Caudate nucleus (tissue), 63 donors: ENCODE measurements at places on chromosomes 6 and 20.

DNA sequence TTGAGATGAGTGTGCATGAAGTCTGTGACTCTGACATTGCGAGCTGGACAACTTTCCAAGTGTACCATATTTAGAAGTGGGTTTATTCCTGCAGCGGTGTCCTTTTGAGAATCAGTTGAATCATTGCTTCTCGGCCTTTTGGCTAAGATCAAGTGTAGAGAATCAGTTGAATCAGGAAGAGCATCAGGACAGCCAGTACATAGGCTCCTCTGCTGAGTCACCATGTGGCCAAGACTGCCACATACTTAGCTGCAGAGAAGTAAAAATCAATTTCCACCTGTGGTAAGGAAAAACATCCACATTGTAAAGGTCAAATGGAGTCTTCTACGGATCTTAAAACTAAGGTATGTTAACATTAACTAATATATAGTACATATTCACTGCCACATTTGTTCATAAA is 428.4 kb upstream of the MARCKS start:
- no peak for DNase-seq

- no peak for DNase-seq
Observed at GRCh38 chr6:67345946-67346345, 1289.1 kb upstream of the ADGRB3 start.

DNA sequence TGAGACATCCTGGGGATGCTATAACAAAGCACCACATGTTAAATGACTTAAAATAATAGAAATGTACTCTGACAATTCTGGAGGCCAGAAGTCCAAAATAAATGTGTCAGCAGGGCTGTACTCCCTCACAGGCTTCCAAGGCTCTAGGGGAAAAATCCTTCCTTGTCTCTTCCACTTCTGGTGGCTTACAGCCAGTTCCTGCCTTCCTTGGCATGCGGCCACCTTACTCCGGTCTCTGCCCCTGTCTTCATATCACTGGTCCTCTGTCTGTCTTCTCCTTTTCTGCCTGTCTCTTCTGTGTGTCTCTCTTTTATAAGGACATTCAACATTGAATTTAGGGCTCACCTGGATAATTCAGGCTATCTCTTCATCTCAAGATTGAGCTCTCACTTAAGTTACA is 155.3 kb upstream of the SYNCRIP start:
- DNase-seq, result no peak

- DNase-seq, result no peak
Observed at GRCh38 chr20:15937179-15937578, 636.1 kb downstream of the KIF16B start.

DNA sequence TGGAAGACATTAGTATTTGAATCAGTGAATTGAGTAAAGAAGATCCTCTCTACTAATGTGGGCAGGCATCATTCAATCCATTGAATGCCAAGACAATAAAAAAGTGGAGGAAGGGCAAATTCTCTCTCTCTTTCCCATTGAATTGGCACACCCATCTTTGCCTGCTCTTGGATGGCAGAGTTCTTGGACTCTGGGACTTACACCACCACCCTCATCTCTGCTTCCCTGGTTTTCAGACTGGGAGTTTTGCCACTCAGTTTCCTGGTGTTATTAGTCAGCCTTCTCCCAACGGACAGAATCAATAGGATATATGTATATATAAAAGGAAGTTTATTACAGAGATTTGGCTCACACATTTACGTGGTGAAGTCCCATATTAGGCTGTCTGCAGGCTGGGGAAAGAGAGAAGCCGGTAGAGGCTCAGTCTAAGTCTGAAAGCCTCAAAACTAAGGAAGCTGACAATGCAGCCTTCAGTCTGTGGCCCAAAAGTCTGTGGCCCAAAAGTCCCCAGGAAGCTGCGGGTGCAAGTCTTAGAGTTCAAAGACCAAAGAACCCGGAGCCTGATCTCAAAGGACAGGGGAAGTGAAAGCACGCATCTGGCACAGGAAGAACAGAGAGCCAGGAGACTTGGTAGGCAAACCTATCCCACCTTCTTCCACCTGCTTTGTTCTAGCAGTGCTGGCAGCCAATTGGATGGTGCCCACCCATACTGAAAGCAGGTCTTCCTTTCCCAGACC is 64.4 kb downstream of the SMPDL3A start:
- no peak for DNase-seq

DNA sequence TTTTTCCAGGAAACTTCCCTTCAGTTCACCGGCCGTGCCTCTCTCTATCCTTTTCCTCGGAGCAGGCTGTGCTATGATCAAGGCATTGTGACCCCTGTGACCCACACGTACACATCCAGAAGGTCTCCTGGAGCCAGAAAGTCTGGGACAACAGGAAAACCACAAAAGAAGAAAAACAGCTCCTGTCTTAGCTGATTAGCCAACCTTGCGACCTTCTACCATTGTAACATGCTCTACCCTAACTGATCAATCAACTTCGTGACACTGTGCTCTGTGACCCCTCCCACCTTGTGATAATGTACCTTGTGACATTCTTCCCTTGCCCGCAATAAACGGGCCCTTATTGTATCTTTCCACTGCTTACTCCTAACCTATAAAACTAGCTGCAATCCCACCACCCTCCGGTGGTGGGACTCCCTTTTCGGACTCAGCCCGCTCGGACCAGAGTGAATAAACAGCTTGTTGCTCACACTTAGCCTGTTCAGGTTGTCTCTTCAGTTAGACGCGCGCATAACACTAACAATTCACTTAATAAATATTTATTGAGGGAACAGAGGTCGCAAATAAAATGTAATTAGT is 24.2 kb downstream of the ZNF311 start:
- peak; percentile 49 for DNase-seq

- DNase-seq, result no peak
Observed at GRCh38 chr6:56364827-56365339, 117.5 kb upstream of the COL21A1 start.

DNA sequence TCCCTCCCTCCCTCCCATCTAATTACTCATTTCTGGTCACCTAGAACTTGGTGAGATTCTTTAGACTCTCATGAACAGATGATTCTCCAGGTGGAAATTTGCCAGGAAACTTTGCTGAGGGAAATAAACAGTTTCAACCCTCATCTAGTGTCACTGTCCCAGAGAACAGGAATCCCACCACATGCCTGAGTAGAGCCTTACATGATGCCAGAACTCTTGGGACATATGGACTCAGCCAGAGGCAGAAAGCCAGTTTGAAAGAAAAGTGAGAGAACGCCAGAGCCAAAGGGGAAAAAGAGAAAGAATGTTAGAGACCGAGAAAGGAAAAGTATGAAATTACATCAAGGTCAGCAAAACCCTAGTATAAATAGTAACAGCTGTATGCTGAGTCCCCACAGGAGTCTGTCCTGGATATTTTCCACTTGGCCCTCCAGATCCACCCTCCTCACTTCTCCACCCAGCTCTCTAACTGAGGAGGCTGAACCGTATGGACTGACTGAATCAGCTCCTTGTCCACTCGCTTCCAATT is 127.5 kb upstream of the COL21A1 start:
- DNase-seq, result no peak

DNA sequence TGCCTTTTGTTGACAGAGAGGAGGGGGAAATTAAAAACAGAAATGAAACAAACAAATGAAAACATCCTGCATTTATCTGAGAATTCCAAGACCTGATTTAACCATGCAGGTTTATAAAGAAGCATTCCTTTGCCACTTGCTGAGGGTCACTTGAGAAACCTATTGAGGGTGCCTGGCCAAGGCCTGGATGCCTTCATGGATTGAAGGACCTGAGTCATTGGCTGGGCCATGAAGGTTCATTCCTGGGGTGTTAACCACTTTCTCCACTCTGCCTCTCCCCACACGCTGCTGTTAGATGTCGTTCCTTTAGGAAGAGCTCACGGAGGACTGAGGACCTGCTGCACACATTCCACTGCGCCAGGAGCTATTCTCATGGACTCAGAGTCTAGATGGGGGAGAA is 49.7 kb downstream of the DAAM2 start:
- DNase-seq, result no peak
